ENCODE measurements at places on chromosomes 2 and 18. TPM values are rescaled to one million over a fixed set of nuclear protein-coding genes. Genes with fewer than 3 reads are reported as not detected.

DNA sequence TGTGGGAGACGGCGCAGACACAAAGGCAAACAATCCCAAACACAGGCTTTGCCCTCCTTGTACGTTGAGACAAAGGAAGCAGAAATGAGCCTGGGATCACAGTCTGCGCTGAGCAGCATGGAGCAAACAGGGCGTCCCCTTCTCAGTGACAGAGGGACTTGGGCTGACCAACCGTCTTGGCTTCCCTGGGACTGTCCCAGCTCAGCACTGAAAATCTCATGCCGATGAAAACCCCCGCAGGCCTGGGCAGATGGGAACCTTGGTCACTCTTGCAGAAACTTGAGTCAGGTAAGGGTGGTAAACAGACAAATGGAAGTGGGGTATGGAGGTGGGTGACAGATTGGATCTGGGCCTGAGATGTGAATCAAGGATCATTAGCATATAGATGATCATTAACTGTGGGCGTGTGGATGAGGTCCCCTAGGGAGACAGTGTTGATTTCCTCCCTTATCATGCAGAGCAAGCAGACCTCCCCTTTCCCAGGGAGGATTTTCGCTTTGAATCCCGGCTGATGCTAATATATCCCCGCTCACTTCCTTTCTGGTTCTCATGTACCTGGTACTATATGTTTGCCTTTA is 19.1 kb upstream of the SH3BP4 start:
- DNase-seq, result no peak

DNA sequence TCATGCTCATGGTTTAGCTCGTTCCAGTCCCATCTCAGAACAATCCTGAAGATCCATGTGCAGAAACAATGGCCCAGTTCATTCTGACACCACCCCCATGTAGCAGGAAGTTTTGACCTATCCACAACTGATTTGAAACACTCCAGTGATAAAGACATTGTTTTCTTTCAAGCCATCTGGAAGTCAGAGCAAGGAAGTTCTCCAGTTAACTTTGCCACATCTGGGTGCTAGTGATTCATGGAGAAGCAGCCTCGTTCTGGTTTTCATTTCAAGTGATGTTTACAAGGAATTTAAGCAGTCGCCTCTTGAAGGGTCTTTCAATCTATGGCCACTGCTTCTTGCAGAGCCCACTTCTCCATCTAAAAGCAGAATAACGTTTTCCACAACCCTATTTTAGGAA is 36.6 kb upstream of the TWIST2 start:
- no peak for DNase-seq

- no peak for DNase-seq
Observed at GRCh38 chr2:127356531-127356930, 31.2 kb downstream of the MAP3K2 start.

- DNase-seq, result no peak
Observed at GRCh38 chr2:109148991-109149645, 20.1 kb downstream of the SH3RF3 start.

DNA sequence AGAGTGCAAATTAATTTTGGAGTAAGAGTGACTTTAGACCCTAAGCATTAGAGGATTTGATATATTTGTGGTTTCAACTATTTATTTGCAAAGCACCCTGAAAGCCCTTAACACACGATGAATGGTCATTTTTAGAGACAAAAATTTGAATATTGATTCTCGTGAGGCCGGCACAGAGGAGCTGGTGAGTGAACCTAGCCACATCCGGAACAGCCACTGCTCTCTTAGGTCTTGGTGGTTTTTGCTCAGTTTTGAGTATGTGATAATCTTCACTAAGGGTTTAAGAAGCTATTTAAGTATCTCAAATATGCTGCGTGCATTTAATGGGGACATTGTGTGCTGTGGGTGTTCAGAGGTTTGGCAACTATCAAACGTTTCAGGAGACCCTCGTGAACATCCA is 204.8 kb downstream of the TSN start:
- DNase-seq, result no peak

- DNase-seq, result peak; percentile 89
Observed at GRCh38 chr2:234550511-234551107, 53.7 kb upstream of the ARL4C start.

GRCh38 chr2:40371525-40372282 is 80.2 kb downstream of the SLC8A1 start:
- peak; percentile 82 for DNase-seq

DNA sequence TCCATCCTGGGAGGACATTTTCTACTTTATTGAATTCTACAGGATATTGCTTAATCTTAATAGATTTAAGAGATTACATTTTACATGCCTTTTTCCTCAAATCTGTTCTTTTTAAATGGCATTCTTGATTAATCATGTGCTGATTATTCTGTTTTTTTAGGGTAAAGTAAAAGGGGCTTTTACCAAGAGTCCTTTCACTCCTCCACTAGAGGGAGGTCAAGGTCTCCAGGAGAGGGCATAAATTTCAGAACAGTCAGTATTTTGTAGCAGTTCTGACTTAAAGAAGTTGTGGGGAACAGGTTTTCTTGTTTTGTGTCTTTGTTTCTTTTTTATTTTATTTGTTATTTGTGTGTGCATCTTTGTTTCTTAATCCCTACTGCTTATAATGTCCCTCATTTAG is 25.4 kb downstream of the WDR75 start:
- peak; percentile 15 for DNase-seq

GRCh38 chr18:68033466-68033865 is 516.9 kb upstream of the DSEL start:
- peak; percentile 60 for DNase-seq

- DNase-seq, result no peak
Observed at GRCh38 chr2:55161295-55162210, 70.5 kb downstream of the CLHC1 start.

GRCh38 chr2:29580223-29580622 is 341.2 kb downstream of the ALK start:
- no peak for DNase-seq

- DNase-seq, result no peak
Observed at GRCh38 chr2:217631115-217631514, 371.7 kb downstream of the TNS1 start.

DNA sequence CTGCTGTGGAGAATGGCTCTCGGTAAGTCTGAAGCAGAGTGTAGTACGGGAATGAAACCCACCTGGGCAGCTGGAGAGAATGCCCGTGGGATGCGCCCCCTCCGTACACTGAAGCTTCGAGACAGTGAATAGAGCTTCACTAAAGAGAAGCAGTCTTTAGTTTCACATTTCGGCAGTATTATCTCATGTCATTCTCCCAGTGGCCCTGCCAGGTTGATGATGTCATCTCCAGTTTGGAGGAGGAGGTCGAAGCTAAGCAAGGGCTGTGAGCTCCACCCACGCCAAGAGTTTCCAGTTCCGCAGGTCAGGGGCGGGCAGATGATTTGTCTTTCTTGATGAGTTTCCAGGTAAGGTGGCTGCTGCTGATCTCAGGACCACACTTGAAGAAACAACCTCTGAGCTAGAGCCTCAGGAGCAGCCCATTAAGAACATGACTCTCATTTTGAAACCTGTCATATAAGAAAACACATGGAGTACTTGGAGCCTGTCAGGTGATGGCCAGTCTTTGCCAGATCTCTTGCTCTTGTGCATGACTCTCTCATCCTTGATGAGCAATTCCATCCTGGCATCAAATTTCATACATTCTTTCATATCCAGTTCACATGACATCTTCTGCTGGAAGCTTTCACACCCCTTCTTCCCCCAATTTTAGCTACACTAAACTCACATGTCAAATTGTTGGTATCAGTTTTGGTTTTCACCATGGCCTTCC is 475.0 kb downstream of the RNF144A start:
- DNase-seq, result no peak

- DNase-seq, result no peak
Observed at GRCh38 chr2:116073731-116074130, 1631.3 kb downstream of the DPP10 start.

GRCh38 chr2:53787614-53788289 is 908 bp downstream of the ERLEC1 start:
- peak; percentile 25 for DNase-seq

CIDEA gene
- not detected for total RNA-seq

C2orf66 gene
- total RNA-seq, result not detected

CNDP1 gene
- total RNA-seq, result not detected

MBP gene
- total RNA-seq, result 4.7 TPM

CLK1 gene
- total RNA-seq, result 26.8 TPM

UGT1A5 gene
- total RNA-seq, result not detected

NEB gene
- not detected for total RNA-seq

SERPINB10 gene
- total RNA-seq, result not detected

Data from M059J (cell line).